COLO829 (cell line): ENCODE measurements at places on chromosomes 12 and 14.

DNA sequence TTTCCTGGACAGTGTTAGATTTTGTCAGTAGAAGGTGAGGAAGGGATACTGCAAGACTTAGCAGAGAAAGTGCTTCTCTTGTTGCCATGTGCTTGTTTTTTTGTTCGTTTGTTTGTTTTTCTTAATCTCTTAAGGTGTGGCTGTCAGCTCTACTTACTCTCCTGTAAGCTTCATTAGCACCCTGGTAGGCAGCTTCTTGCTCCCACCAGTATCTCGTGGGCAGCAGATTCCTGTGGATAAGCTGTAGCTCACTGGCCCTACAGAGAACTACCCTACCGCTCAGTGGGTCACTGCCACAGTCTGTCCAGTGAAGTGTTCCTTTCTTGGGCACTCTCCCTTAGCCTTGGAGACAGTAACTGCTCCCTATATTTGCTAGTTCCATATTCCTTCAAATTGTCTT is 30.1 kb downstream of the VRK1 start:
- DNase-seq, result no peak

- DNase-seq, result no peak
Observed at GRCh38 chr12:42444192-42444943, 118.4 kb downstream of the PPHLN1 start.

DNA sequence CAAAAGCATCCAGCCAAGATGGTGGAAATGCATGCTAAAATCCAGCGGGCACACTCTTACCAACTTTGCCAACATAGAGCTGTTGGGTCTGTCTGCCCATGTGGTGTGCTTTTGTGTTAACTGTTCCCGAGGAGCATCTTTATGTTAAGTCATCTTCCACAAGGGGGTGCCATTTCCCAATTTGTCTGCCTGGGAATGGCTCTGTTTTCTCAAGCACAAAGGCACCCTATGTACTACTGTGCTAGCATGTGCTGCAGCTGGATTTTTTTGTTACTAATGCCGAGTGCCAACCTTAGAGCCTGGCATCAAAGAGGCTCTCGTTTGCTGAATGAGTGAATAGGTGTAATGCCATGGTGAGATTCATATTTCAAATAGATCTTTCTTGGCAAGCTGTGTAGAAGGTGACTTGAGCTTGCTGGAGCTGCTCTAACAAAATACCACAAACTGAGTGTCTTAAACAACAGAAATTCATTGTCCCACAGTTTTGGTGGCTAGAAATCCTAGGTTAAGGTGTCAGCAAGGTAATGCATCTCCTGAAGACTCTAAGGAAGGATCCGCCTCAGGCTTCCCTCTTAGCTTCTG is 74.3 kb downstream of the TRHDE start:
- DNase-seq, result peak; percentile 20

GRCh38 chr12:74394647-74395046 is 143.0 kb upstream of the ATXN7L3B start:
- DNase-seq, result no peak

DNA sequence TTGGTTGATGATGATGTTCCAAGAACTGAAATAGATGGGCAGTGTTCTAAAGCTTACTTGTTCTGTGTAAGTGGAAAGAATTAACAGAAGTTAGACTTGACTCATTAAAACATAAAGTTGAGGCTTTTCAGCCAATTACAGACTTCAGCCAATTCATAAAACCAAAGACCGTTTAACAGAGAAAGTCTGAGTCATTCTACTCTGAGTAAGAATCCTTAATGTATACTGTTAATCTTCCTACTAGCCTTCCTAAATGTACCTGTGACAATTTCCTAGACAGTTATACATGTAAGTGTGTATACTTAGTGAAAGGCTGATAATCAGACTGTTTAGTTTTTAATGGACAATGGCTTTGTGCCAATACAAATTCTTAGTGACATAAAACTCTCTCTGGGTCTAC is 681.0 kb downstream of the RPL10L start:
- DNase-seq, result no peak

DNA sequence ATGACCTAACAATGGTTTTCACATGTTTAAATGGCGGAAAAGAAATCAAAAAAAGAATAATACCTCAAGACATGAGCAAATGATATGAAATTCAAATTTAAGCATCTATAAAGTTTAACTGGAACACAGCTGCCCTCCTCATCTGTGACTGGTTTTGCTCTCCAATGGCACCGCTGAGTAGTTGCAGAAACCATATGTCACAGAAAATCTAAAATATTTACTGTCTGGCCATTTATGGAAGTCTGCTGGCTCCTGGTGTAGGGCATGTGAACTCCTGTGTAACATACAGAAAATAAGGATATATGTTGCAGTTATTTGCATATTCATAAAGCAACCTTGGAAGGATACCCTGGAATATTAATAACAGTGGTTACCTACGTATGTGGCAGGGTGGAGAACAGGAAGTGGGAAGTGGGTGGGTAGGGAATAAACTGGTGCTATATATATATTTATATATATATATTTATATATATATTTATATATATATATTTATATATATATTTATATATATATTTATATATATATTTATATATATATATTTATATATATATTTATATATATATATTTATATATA is 48.4 kb downstream of the LTBP2 start:
- no peak for DNase-seq

DNA sequence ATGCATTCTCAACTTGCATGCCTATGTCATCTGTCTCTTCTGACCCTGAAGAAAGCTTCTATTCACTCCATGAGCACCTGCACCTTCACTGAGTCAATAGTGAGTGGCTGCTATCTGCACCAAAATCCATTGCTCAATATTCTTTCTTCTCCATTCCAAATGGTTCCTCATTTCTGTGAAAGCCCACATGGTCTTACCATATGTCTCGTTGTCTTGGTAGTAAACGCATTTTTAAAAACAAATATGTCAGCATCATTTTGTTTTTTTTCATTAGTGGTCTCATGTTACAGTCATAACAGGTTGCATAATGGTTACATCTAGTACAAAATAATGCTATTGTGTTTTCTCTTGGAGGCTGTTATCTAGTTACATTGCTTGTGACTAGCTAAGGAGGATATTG is 106.9 kb upstream of the CPM start:
- DNase-seq, result no peak

GRCh38 chr14:31391473-31391872 is 28.9 kb downstream of the HEATR5A start:
- no peak for DNase-seq

GRCh38 chr12:122921917-122922316 is 26.0 kb upstream of the VPS37B start:
- DNase-seq, result no peak

DNA sequence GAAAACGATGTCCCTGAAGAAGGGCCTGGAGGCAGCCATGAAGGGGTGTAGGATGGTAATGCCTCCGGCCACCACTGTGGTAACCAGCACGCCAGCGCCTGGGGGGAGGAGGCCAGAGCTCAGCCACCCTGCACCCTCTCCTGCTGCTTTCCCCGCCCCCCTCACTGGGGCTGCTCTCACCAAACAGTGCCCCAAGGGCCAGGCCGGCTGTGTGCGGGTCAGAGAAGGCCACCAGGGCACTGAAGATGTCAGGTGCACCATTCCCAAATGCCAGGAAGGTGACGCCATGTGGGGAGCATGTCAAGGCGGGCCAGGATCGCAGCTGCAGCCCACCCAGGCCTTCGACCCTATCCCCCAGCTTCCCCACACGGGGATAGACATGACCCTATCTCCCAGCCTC is 14.5 kb downstream of the SLC8B1 start:
- no peak for DNase-seq

GRCh38 chr14:34270361-34270760 is 191.7 kb downstream of the SPTSSA start:
- no peak for DNase-seq

GRCh38 chr12:91126516-91126915 is 15.2 kb upstream of the LUM start:
- DNase-seq, result no peak

- DNase-seq, result peak; percentile 79
Observed at GRCh38 chr14:55454264-55455002, 14.0 kb upstream of the TBPL2 start.

DNA sequence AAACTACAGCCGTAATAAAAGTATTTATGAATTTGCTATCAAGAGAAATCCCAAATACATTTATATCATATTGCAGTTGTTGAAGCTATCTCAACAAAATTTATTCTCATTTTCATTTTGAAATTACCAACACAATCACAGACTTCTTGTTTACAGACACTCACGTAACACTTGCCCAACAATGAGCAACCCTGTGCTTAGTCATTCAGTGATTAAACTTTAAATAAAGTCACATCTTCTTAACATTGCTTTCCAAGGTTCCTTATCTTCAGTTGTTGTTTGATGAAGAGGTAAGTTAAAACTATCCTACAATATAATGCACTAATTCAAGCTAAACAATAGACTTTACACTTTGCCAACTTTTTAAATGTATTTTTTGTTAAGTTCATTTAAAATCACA is 601.8 kb downstream of the SLC16A7 start:
- DNase-seq, result no peak

DNA sequence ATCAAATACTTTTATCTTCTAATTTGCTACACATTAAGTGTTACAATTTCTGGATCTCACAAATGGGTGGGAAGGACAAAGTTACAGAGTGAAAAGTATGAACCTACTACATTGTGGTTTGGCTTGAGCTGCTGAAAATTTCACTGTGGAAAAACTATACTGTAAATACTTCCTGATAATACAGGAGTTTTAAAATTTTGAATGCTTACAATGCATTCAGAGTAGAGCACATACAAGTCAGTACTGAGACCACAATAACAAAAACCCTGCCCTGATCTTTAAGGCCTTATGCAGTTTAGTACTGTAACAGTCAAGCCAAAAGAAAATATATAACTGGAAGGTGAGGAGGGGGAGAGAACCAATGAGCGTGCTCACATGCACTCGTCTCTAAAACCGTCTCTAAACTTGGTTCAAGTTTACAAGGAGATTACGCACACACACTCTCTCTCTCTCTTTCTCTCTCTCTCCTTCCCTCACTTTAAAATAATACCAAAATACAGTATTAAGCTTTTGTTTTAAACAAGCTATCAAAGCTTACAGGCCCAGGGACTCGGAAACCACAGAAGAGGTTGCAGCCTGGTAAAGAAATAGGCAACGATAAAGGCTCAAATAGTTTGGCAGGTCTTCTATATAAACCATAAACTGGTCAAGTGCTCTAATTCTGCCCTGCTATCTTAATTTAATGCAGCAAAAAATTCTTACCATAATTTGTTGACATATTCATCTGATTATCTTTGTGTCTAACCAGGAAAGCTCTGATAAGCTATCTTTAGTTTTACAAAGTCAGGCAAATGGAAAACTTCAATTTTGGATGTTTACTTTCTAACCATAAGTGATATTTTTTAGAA is 58.0 kb downstream of the ATF7 start:
- DNase-seq, result no peak

- no peak for DNase-seq
Observed at GRCh38 chr12:88037770-88038169, 8.6 kb upstream of the C12orf50 start.

DNA sequence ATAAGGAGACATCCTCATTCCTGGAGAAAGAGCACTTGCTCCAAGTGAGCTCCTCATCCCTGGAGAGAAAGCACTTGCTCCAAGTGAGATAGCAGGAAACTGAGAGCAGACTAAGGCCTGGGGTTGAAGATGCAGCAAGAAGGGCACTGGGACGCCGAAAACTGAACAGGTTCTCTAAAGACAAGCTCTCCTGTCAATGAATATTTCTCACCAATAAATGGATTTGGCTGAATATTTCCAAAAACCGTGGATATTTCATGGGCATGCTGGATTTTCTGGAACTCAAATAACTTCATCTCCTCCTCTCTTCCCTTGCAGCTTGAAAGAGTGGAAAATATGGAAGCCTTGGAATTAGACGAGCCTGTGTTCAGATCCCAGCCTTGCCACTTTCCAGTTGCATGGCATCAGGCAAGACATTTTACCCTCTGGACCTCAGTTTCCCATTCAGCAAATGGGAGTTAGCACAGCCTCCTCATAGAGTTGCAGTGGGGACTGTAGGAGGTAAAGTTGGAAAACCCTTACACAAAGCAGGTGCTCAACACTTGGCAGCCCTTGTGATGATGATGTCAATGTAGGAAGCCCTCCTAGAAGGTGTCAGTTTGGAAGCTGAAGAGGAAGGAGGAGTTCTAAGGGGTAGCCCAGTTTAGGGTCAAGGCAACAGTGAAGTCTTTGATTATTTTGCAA is 4.4 kb upstream of the KRT76 start:
- DNase-seq, result no peak

GRCh38 chr12:24848941-24849477 is 99.9 kb downstream of the BCAT1 start:
- no peak for DNase-seq

- no peak for DNase-seq
Observed at GRCh38 chr12:12349711-12350665, at the start of gene MANSC1. Gene MANSC1 (minus strand): TSS chr12:12350242. CDS start chr12:12343314, 6,928 bp downstream.

DNA sequence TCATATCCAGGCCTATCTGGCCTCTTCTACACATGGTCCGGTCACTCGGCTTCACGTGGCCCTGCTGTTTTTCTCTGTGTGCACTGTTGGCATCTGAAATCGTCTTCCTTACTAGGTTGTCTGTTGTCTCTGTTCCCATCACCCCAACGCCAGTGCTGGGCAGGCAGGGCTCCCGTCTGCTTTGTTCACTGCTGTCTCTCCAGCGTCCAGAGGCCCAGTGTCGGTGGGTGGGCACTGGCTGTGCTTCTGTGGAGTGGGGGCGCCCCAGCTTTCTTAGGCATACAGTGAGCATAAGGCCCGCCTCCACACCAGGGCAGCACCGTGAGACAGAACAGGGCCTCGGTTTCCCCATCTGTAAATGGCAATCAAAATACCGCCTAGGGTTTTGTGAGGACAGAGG is 153.1 kb downstream of the BCL11B start:
- DNase-seq, result no peak

- no peak for DNase-seq
Observed at GRCh38 chr12:111887926-111888745, 46.1 kb downstream of the MAPKAPK5 start.

DNA sequence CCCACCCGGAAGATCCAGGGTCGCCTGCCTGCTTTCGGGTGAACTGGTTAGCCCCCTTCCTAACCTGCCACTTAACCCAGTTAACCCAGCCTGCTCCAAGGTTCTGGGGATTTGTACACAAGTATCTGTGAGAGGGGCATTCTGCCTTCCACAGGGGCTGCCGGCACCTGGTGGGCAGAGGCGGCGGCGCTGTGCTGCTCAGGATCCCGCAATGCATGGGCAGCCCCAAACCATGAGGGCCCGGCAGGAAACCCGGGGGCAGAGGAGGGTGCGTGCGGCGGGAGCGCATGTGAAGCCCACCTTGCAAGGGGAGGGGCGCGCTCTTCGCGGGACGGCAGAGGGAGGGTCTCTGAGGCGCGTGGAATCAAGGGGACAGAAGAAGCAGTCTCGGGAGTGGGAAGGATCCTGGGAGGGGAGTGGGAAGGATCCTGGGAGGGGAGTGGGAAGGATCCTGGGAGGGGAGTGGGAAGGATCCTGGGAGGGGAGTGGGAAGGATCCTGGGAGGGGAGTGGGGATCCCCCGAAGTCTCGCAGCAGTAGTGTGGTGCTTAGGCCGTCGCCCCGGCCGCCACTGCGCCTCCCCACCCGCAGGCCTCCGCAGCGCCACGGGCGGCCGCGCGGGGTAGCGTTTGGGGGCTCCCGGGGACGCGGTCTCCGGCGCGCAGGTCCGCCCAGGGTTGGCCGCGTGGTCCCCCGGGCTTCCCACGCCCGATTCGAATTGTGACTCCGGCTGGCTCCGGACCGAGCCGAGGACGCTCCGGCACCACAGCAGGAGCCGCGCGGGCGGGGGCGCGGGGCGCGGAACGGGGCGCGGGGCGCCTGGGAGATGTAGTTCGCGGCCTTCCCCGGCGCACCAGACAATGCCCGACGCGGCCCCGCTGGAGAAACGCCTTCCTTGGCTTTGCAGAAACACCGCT is 4.9 kb upstream of the MTA1 start:
- DNase-seq, result peak; percentile 28
